ENCODE measurements at places on chromosomes 2 and 18.
A peak's percentile ranks its signal among the peaks of the same experiment; 100 is the strongest.

GRCh38 chr18:79453816-79454735 lies 58.3 kb downstream of the NFATC1 start:
- no peak for DNase-seq

GRCh38 chr2:103664690-103665089 lies 902.9 kb downstream of the TMEM182 start:
- no peak for DNase-seq

- peak; percentile 69 for DNase-seq
These were observed 32.5 kb downstream of the SNED1 start for GRCh38 chr2:241030883-241031282.

- peak; percentile 24 for DNase-seq
These were observed at the start of gene MSL3B for GRCh38 chr2:233867993-233868532. TSS of gene MSL3B (minus strand) at chr2:233868386.

GRCh38 chr2:146990311-146991054 lies 854.3 kb upstream of the ACVR2A start:
- DNase-seq: no peak

DNA sequence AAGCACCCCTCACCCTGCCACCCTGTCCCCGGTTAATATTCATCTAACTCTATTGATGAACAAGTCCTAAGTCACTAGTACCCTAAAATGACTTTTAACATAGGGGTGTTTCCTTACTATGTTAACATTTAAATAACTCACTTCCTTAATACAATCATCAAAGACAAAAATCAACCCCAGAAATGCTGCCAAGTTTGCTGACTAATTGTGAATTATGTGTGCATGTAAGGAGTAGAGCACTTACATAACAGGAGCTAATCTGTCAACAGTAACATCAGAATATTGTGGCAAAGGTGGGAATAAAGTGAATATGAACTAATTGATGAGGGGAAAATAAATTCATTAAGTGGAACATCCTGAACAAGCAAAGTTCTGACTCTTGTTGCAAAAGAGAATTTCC lies 81.4 kb upstream of the ERBB4 start:
- no peak for DNase-seq
